ENCODE measurements at places on chromosomes 3 and 15. TPM values are rescaled to one million over a fixed set of nuclear protein-coding genes. Genes with fewer than 3 reads are reported as not detected.

- no peaks in the 10 kb centered on the region for H3K4me1 ChIP-seq
- H3K27me3 ChIP-seq = no peaks in the 10 kb centered on the region
- H3K36me3 ChIP-seq = no peaks in the 10 kb centered on the region
- H3K27ac ChIP-seq = no peak overlapping the region
- no peak overlapping the region for H3K4me3 ChIP-seq
Measured at GRCh38 chr3:7095116-7095515, 234.2 kb downstream of the GRM7 start.

Gene ANKRD34C
- total RNA-seq = not detected

Gene DUOXA1
- total RNA-seq = 0.57 TPM

DNA sequence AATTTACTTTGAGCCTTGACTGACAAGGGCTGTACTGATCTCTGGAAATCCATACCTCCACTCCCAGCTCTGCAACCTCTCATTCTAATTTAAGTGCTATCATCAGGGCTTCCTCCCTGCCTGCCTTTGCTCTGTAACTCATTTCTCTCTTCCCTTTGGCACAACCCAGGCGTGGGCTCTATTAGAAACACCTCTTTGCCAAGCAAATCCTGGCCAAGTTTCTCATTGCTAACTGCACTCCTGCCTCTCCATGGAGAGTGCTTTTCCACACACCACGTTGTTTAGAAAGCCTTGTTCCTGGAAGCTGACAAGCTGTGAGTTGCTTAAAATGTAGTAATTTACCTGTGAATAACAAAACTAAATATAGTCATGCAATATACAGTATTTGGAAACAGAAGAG, 20.1 kb upstream of the FSTL1 start:
- DNase-seq = no peak
- H3K36me3 ChIP-seq = peaks cover 5% of the 10 kb centered on the region
- no peak overlapping the region for H3K4me3 ChIP-seq
- no peak overlapping the region for H3K27ac ChIP-seq
- no peaks in the 10 kb centered on the region for H3K4me1 ChIP-seq
- peaks cover 52% of the 10 kb centered on the region for H3K27me3 ChIP-seq

DNA sequence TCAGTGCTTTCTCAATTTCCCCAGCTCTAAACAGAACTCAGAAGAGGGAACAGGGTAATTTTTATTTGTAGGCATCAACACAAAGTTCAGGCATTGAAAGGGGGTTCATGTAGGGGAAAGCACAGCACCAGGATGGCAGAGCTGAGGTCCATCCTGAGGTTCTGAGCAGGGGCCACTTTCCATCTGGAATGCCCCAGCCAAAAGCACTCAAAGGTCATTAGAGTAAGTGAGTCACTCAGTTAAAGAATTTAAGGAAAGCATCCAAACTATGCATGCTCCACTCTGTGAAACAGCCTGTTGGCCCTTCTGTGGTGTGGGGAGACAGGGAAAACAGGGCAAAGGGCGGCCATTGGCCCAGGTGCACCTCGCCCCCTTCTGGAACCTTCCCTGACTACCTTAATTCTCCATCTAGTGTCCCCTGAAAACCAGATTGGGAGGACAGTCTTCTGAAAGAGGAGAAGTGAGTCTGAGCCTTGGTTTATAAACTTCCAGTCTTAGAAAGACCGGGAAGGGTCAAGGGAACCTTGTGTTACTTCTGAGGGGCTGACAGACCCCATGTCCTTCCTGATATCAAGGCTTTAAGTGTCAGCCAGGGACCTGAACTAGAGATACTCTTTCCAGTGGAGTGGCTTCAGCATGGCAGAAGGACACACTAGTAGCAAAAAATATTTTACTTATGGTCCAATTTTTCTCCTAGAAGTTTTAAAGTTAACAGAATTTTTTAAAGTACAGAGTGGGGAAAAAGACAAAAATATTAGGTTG, 133.3 kb downstream of the MYLK start:
- peaks cover 3% of the 10 kb centered on the region for H3K36me3 ChIP-seq
- peaks cover 10% of the 10 kb centered on the region for H3K27me3 ChIP-seq
- H3K27ac ChIP-seq = no peak overlapping the region
- no peak overlapping the region for H3K4me3 ChIP-seq
- H3K4me1 ChIP-seq = peaks cover 2% of the 10 kb centered on the region

GRCh38 chr15:57031605-57032004, 113.2 kb downstream of the TCF12 start:
- peaks cover 28% of the 10 kb centered on the region for H3K4me1 ChIP-seq
- H3K27me3 ChIP-seq = no peaks in the 10 kb centered on the region
- no peaks in the 10 kb centered on the region for H3K36me3 ChIP-seq
- no peak for DNase-seq

- no peak overlapping the region for H3K4me3 ChIP-seq
- DNase-seq = no peak
- no peaks in the 10 kb centered on the region for H3K36me3 ChIP-seq
Measured at GRCh38 chr3:106277731-106278130, 408.9 kb upstream of the CBLB start.

DNA sequence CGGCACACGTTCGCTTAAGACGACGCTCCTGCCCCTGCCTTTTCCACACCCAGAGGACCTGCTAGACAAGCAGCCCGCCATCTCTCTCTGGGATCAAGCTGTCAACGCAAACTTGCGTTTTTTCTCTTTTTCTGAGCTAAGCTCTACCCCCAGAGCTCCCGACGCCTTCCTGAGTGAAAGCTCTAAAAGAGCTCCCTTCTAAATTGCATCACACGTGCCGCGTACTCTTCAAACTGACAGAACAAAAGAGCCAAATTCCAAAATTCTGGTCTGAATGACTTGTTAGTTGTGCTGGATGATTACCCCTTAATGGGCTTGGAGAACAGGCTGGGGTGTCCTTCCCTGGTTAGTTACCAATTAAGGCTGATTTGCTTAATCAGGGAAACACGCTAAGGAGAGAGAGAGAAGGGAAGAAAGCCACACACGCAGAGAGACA, 81.2 kb downstream of the MDFIC2 start:
- H3K27ac ChIP-seq = no peak overlapping the region
- no peaks in the 10 kb centered on the region for H3K36me3 ChIP-seq
- DNase-seq = no peak

DNA sequence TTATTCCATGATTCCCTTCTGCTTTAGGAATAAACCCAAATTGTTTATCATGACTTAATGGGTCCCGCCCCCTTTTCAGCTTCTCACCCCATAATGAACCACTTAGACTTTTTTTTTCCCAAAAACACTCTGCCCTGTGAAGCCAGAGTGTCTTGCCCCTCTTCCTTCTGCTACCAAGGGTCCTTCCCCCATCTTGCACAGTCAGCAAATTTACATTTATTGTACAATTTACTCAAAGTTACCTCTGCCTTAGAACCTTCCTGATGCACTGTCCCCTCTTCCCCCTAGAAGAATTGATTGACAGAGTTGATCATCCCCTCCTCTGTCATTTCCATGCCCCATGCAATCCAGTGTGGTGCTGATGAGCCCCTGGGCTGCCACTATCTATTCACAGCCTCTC, 101.5 kb upstream of the PPP2R3A start:
- DNase-seq = no peak
- no peak overlapping the region for H3K4me3 ChIP-seq
- no peaks in the 10 kb centered on the region for H3K36me3 ChIP-seq
- no peaks in the 10 kb centered on the region for H3K27me3 ChIP-seq

DNA sequence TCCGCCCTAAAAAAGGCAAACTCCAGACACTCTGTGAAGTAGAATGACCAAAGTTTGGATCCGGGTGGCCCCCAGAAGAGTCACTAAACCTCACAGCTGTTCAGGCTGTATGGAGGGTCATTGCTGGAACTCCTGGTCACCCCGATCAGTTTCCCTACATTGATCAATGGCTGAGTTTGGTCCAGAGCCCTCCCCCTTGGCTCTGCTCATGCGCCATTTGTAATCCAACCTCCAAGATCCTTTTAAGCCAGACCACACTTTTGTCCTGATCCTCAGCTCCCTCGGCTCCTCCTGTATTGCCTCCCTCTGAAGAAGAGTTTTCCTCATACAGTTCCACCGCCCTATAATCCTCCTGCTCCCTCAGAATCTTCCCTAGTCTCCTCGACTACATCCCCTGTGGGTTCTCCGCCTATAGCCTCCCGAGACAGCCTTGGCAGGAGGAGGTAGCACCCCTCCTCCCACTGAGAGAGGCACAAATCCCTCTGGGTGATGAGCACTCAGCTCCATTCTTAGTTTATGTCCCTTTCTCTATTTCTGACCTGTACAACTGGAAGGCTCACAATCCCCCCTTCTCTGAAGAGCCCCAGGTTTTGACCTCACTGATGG, 42.2 kb downstream of the ZBTB11 start:
- DNase-seq = no peak
- H3K4me3 ChIP-seq = no peak overlapping the region
- peak overlapping the region; percentile 83 for H3K27ac ChIP-seq

DNA sequence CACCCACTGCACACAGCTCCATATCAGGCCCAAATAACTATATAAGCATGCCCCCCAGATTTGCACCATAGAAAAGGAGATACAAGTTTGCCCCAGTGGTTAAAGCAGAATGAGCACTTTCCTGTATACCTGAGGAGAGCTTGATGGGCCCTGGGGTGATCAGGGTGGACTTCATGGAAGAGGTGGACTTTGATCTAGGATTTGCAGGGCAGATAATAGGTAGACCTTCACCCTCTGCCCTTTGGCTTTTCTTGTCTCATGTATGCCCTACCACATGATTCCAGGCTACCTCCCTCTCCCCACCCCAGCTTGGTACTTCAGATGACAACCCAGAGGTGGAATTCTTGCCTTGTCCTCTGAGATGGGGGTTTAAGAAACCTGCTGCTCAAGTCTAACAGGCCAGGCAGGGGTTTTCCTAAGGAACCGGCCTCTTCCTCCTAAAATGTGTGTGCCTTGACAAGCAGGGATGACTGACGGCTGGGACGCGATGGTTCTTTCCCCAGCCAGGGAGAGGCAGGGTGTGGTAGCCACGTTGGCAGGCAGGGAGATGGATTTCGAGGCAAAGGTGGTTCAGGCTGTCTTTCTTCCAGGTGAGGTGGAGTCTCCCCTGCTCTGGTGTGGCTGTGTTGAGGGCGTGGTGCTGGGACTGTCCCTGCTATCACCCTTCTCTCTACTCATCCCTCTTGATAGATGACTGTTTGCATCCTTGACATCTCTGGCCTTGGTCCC, 6.6 kb upstream of the RHCG start:
- no peak for DNase-seq
- H3K27me3 ChIP-seq = peaks cover 77% of the 10 kb centered on the region
- H3K27ac ChIP-seq = peak overlapping the region; percentile 65
- H3K36me3 ChIP-seq = peaks cover 2% of the 10 kb centered on the region

DNA sequence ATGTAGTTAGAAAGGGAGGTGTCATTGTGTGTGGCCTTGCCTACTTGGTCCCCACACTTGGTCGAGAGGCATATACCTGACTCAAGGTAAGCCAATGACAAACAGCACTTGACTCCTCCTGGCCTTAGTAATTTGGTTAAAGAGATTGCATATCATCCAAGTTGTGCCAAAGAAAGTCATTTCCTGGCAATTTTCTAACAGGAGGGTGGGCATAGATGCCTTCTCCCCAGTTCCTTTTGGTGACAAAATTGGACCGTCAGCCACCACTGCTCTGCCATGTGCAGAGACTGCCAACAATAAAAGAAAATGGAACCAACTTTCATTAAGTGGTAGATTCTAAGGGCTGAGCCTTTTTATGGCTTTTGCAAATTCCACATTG, 7.9 kb upstream of the LEKR1 start:
- no peak overlapping the region for H3K27ac ChIP-seq
- no peaks in the 10 kb centered on the region for H3K27me3 ChIP-seq
- peaks cover 25% of the 10 kb centered on the region for H3K4me1 ChIP-seq

Gene DNAH12
- 0.23 TPM for total RNA-seq

Gene A4GNT
- not detected for total RNA-seq

Gene CORO2B
- not detected for total RNA-seq

DNA sequence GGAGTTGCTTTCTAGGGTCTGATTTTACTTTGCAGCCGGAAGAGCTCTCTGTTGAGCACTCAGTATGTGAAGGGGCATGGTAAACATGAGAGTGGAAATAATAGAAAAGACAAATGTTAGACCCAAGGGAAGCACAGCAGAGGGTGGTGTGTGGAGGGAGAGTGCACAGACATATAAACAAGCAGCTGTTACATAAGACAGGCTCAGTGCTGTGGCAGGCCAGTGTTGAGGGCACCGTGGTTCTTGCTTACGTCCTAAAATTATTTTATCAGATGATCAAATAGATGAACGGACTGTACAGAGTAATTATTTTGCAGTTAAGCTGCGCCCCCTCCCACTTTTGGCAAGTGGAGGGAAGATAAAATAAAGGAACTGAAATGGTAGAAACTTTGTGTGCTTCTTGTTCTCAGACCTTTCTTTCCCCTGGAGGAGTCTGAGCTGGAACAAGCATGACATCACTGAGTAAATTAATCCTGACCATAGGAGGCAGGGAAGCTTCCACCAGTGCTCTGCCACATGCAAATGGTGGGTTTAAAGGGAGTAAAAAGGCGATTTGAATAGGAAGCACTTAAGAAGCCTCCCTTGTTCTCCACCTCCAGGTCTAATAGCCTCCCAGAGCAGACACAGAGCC, 205.6 kb downstream of the IL20RB start:
- no peaks in the 10 kb centered on the region for H3K36me3 ChIP-seq
- H3K4me3 ChIP-seq = no peak overlapping the region
- H3K27me3 ChIP-seq = peaks cover 38% of the 10 kb centered on the region
- H3K4me1 ChIP-seq = peaks cover 3% of the 10 kb centered on the region

GRCh38 chr15:39640665-39641064, 59.8 kb downstream of the THBS1 start:
- peaks cover 11% of the 10 kb centered on the region for H3K4me1 ChIP-seq
- H3K4me3 ChIP-seq = peak overlapping the region; percentile 63
- peak overlapping the region; percentile 91 for H3K27ac ChIP-seq
- no peaks in the 10 kb centered on the region for H3K27me3 ChIP-seq

DNA sequence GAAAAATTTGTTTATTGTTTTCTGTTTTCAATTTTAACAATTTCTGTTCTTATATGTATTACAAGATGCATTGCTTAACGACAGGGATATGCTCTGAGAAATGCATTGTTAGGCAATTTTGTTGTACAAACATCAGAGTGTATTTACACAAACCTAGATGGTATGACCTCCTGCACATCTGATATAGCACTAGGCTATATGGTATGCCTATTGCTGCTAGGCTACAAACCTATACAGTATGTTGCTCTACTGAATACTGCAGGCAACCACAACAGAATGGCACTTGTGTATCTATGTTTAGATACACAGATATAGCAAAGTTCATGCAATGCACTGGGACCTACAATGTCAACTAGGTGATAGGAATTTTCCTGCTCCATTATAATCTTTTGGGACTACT, 70.1 kb downstream of the SUCNR1 start:
- H3K27me3 ChIP-seq = peaks cover 22% of the 10 kb centered on the region
- H3K4me3 ChIP-seq = no peak overlapping the region
- no peak for DNase-seq
- H3K27ac ChIP-seq = no peak overlapping the region
- no peaks in the 10 kb centered on the region for H3K4me1 ChIP-seq
- H3K36me3 ChIP-seq = peaks cover 4% of the 10 kb centered on the region

Gene TMEM44
- total RNA-seq = 0.94 TPM

DNA sequence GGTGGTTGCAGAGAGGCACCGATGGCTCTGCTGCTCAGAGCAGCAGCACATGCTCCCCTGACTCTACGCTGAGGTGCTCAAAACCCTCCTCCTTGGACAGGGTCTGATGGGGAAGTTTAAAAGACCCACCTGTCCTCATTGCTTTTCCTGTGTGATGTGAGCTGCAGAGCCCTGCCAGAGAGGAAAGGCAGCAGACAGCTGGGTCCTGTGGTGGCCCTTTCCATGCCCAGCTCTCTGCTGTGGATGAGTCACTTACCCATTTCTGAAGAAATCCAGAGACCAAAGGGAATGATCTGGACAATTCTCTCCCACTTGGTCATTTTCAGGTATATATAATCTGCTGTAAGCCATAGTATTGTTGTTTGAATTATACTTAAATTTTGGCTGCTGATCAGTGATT, 121.7 kb downstream of the CHDH start:
- no peak for DNase-seq
- peaks cover 48% of the 10 kb centered on the region for H3K27me3 ChIP-seq
- no peak overlapping the region for H3K27ac ChIP-seq
- H3K36me3 ChIP-seq = peaks cover 3% of the 10 kb centered on the region

Gene INSYN1
- total RNA-seq = not detected

Gene ZNF774
- not detected for total RNA-seq
